ENCODE measurements at places on chromosomes 5 and 9.

DNA sequence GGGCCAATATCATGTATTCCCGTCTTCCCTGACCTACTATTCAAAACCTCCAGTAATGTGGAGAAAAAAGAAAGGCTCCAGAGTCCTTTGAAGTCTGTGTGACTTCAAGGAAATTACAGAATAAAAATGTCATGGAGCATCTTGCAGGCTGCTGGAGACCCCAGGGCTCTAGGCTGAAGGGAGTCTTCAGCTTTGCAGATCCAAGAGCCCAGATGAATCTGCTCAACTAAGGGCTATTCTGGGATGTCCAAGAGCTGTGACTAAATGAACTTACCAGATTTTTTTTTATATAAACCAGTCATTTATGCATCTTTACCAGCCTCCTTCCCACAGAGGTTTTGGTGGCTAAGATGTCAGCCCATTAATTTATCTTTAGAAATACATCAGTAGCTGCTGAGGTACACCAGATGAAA, 167.3 kb downstream of the MUSK start:
- DNase-seq = no peak

DNA sequence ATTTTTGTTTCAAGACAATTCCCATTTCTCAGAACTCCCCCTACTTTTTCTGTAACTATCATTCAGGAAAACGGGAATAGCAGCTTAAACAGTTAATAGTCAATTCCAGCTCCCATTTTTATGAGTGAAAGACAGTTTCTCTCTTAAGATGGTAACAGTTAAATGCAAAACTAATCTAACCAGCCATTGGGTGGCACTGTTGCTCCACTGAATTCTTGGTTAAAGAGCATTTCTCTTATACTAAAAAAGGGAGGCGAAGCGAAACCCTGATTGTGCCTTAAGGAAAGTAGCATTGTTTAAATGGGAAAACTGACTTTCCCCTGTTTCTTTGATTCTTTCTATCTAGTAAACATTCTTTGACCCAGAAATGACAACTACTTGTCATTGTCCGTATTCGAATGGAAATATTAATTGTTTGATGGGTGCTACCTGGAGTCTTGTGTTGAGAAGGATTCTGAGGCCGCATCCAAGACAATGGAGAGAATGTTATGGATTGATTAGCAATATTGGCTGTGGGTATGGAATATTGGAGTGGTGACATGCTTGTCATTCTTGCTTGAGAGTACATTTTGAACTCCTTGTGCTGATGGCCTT, 507.8 kb downstream of the MAT2B start:
- no peak for DNase-seq

GRCh38 chr5:142065273-142065672, 43.3 kb upstream of the NDFIP1 start:
- no peak for DNase-seq

GRCh38 chr9:108467653-108468324, 388.0 kb downstream of the ACTL7B start:
- no peak for DNase-seq

- no peak for DNase-seq
Measured at GRCh38 chr5:42995360-42995751, 44.8 kb downstream of the ANXA2R start.

GRCh38 chr9:93668261-93668871, 92.0 kb downstream of the PHF2 start:
- DNase-seq = no peak

DNA sequence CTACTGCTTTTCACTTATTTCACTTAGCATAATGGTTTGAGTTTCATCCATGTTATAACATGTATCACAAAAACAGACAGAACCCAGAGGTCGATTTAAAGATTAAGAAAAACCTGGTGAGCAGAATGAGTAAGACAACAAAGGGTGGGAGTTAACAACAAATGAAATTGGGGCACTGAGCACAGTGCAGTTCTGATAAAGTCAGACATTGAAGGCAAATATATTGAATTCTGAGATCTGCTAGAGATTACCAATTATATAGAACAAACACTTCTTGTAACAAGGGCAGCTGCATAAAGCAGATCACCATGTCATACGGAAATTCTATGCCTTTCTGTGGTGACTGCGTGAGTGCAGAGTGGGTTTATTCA, 517.3 kb upstream of the RORB start:
- no peak for DNase-seq

DNA sequence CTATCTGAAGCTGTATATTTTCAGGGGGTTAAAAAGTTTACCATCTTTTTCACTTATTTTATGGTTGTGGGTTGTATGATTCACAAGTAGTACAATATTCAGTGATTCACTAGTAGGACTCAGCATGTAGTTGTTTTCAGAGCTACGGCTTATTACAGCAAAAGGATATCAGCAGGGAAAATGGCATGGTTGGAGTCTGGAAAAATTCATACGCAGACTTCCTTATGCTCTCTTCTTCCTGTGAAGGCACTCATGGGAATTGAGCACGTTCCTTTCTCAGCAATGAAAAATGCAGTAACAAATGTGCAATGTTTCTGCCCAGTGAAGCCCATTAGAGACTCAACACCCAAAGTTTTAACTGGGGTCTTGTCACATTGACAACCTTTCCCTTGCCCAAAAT, 250.5 kb downstream of the KCNN2 start:
- DNase-seq = no peak
